ENCODE measurements at places on chromosomes 5 and 9.

DNA sequence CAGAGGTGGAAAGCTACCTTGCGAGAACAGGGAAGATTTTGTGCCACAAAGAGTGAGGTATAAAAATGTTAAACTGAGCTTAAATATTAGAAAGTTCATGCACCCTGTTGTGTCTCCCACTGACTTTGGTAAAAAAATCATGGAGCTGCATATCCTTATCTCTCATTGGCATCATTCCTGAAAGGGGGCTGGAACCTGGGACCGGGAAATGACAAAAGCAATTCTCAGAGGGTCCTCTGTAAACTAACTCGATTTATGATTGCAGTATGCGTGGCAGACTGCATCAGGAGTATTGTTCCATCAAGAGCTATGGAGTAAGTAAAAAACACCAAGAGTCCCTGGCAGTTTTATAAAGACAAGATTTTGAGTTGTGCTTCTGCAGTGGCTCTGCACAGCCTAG is 148.8 kb downstream of the DCP2 start:
- DNase-seq, result no peak

GRCh38 chr5:92992073-92992472 is 588.9 kb downstream of the NR2F1-AS1 start:
- DNase-seq, result no peak

- DNase-seq, result no peak
Observed at GRCh38 chr9:127541865-127542264, 70.2 kb upstream of the STXBP1 start.

DNA sequence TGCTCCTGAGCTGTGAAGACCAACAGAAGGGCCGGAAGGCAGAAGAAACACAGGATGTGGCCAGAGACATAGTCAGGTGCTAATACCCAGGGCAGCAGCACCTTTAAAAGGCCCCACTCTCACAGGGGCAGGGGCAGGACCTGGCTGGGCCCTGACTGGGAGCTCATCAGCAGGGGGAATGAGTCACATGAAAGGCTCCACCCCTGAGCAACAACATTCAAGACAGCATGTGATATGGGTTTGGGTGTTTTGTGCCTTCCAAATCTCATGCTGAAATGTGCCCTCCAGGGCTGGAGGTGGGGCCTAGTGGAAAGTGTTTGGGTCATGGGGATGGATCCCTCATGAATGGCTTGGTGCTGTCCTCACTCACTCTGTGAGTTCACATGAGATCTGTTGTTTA is 181.7 kb downstream of the ERCC6L2 start:
- no peak for DNase-seq

GRCh38 chr5:127298036-127298429 is 7.4 kb downstream of the MEGF10 start:
- no peak for DNase-seq

GRCh38 chr5:77200663-77201062 is 9.8 kb upstream of the PDE8B start:
- no peak for DNase-seq

GRCh38 chr5:6464441-6464840 is 15.8 kb downstream of the UBE2QL1 start:
- no peak for DNase-seq

GRCh38 chr5:120368923-120369715 is 95.0 kb upstream of the PRR16 start:
- no peak for DNase-seq

- DNase-seq, result no peak
Observed at GRCh38 chr5:94885931-94886330, 267.5 kb downstream of the SLF1 start.

DNA sequence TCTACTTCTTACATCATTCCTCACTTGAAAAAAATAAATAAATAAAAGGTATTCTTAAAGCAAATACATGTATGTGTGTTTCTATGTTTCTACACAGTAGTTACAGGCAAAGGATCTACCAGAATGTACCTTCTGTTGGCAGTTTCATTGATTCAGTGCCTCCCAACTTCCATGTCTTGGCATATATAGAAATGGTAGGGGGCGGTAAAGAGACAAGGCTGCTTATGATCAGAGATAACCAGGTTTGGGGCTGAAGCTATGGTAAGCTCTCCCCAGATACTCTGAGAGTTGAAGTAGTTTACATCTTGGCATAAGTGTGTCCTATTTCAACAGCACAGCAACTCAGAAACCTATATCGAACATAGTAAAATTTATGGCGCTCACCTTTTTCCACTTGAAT is 1075.4 kb upstream of the C9orf72 start:
- DNase-seq, result peak; percentile 6

- DNase-seq, result no peak
Observed at GRCh38 chr5:39822020-39822419, 397.2 kb upstream of the DAB2 start.

Measured in HEK293T (cell line).